ENCODE measurements at places on chromosomes 6 and 20.

DNA sequence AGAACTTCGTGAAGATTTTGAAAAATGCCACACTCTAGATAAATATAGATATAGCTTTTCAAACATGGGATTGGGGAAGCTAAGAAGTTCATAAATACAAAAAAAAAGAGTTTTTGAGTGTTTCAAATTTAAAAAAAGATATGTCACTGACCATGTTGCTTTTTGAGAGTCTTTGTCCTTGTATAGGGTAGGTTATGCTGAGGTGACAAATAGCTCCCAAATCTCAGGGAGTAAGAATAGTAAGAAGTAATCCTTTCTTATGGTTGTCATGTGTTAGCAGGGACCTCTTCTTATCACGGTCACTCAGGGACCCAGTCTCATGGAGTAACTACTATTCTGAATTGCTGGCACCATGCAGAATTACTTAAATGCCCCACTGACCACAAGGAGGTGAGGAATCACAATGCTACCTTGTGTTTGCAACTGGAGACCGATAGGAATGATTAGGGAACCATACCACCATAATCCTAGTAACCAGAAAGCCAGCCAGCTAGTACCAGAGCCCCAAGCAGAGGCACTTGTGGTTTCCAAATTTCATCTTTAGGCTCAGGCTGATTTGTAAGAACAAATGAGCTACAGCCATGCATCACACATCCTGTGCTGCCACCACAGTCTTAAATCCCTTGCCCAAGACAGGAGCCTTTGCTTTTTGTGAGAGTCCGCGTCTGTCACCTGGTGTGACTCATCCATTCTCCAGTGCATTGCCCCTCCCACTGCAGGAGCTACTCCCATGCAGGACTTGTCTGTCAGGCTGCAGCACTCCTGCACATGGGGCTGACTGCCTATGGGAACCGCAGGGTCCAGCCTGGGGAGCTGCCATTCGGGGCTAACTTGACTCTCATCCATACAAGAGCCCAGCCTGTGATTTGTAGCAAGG is 42.4 kb upstream of the ADGRF4 start:
- H3K27me3 ChIP-seq = peaks cover 9% of the 10 kb centered on the region
- H3K36me3 ChIP-seq = no peaks in the 10 kb centered on the region
- no peak overlapping the region for H3K4me3 ChIP-seq
- no peak overlapping the region for H3K27ac ChIP-seq

GRCh38 chr6:138229072-138229471 is 10.8 kb upstream of the PBOV1 start:
- no peaks in the 10 kb centered on the region for H3K4me1 ChIP-seq
- DNase-seq = no peak
- H3K27me3 ChIP-seq = peaks cover 7% of the 10 kb centered on the region
- H3K27ac ChIP-seq = no peak overlapping the region
- no peaks in the 10 kb centered on the region for H3K36me3 ChIP-seq

- H3K27ac ChIP-seq = no peak within 1 kb of the TSS
- H3K4me1 ChIP-seq = peaks cover 13% of the 10 kb centered on the region
- H3K4me3 ChIP-seq = no peak within 1 kb of the TSS
- no peak for DNase-seq
- peaks cover 79% of the 10 kb centered on the region for H3K27me3 ChIP-seq
- no peaks in the 10 kb centered on the region for H3K36me3 ChIP-seq
Measured at GRCh38 chr20:63547725-63548480, at the start of gene SRMS. SRMS (minus strand) TSS chr20:63547749; CDS start chr20:63547463, 286 bp downstream.

DNA sequence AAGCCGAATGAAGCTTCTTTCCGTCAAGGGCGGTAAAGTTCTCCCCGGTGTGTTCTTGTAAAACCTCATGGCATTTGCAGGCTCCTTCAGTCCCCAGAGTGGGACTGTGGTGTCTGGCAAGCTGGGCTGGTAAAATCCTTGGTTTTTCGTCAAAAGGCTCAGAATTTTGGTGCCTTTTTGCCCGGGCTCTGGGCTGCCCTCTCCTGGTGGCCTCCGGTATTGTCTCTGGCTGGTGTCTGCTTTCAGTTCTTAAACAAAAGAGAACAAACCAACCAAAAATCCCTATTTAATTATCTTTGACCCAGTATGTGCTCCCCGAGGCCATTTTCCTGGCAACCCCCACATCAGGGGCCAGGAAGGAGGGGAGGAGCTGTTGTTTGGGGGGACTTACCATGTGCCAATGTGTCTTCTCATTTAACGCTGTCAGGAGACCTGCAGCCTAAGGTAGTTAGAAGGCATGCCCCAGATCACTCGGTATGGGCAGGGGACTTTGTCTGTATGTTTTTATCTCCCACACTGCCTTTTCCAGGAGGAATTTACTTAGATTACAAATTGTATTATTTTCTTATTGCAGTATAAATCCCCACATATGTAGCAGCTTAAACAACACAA is 11.1 kb downstream of the CDH4 start:
- H3K4me3 ChIP-seq = no peak overlapping the region
- peak; percentile 57 for DNase-seq
- no peak overlapping the region for H3K27ac ChIP-seq
- H3K4me1 ChIP-seq = no peaks in the 10 kb centered on the region

DNA sequence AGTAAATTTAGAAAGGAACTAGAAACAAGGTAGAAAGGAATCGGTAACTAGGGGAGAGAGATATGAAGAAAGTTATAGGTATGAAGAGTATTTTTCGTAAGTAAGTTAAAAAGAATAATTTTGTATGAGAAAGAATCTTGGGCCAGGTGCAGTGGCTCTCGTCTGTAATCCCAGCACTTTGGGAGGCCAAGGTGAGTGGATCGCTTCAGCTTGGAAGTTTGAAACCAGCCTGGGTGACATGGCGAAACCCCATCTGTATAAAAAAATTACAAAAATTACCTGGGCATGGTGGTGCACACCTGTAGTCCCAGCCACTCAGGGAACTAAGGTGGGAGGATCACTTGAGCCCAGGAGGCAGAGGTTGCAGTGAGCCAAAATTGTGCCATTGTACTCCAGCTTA is 42.0 kb downstream of the TCP11 start:
- H3K27ac ChIP-seq = no peak overlapping the region
- DNase-seq = no peak
- H3K36me3 ChIP-seq = no peaks in the 10 kb centered on the region
- H3K4me1 ChIP-seq = no peaks in the 10 kb centered on the region

DNA sequence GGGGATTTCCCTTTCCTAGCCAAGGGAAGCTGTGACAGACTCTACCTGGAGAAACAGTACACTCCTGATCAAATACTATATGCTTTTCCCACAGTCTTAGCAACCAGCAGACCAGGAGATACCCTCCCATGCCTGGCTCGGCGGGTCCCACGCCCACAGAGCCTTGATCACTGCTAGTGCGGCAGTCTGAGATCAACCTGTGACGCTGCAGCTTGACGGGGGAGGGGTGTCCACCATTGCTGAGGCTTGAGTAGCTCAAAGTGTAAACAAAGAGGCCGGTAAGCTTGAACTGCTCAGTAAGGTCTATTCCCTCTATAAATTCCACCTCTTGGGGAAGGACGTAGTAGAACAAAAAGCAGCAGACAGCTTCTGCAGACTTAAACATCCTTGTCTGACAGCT is 63.2 kb downstream of the WASF1 start:
- no peak overlapping the region for H3K27ac ChIP-seq
- no peak for DNase-seq
- no peaks in the 10 kb centered on the region for H3K4me1 ChIP-seq
- H3K27me3 ChIP-seq = peaks cover 5% of the 10 kb centered on the region
- H3K36me3 ChIP-seq = no peaks in the 10 kb centered on the region

DNA sequence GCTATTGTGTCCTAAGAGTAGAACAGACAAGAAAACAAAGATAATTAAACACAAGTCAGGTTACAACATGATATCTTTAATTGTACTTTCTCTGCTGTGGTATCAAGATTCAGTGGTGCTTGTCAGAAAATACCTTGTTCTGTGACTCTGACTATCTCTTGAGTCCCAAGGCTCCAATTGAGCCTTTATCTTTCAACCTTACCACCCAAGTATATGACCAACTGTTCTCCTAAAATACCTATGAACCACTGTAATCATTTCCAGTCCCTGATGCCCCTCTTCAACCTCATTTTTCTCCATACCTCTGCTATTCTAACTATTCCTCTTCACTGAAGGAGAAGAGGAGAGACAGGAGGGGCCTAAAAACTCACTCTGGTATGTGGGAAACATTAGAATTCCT is 66.9 kb upstream of the TPD52L1 start:
- H3K27ac ChIP-seq = no peak overlapping the region
- DNase-seq = no peak
- H3K4me3 ChIP-seq = no peak overlapping the region
- no peaks in the 10 kb centered on the region for H3K27me3 ChIP-seq
- H3K36me3 ChIP-seq = no peaks in the 10 kb centered on the region

DNA sequence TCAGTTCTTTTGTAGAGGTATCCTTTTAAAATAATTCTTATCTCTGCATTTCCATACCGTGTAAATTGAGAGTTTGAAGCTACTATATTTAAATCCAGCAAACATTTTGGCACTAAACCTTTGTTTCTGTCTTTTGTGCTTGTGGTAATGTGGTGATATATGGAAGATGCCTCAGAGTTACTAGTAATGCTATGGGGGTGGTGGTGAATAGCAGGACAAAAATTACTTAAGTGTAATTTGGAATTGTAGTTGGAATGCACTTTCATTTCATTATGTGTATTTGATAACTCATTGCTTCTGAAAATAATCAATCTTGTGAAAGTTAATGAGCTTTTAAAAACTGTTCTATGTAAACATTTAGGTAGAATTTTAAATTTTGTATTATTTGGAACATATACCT is 404.5 kb downstream of the PHF3 start:
- no peak overlapping the region for H3K4me3 ChIP-seq
- no peaks in the 10 kb centered on the region for H3K27me3 ChIP-seq
- no peak overlapping the region for H3K27ac ChIP-seq
- H3K4me1 ChIP-seq = no peaks in the 10 kb centered on the region

DNA sequence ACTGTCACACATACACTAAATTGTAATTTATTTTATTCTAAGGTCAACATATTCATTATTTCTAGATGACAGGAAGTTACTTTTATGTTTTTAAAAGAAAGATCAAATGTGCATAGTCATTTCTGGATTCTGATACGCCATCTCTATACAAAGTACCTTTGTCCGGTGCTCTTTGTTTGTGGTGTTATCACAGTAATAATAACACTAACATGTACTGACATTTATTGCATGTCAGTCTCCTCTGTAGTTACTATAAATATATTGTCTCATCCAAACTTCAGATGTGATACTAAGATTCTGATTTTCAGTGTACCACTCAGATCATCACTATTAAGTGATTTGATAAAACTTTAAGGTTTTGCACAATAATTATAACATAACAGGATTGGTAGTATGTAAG is 90.3 kb upstream of the TPD52L1 start:
- H3K27ac ChIP-seq = no peak overlapping the region
- no peak overlapping the region for H3K4me3 ChIP-seq
- no peak for DNase-seq
- H3K4me1 ChIP-seq = no peaks in the 10 kb centered on the region

DNA sequence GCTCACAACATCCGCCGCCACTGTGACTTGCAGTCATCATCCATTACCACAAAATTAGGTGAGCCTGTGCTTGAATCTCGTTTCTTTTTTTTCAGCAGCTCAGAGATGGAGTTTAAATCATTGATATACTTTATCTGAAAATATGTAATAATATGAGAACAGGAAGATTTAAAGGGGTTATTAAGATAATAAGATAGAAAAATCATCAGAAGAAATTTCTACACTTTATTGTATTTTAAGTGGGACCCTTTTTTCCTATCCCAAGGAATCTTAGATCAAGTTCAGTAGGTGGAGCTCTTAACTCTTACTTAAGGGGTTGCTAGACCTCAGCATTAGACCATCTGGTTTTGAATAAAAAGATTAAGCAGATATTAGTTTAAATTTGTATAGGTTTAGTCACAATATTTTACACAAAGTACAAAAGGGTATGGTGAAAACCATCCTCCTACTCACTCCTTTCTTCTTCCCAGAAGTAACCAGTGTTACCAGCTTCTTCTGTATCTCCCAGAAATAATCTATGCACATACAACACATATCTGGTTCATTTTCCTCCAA is 9.4 kb upstream of the NCOA7 start:
- no peak overlapping the region for H3K4me3 ChIP-seq
- DNase-seq = peak; percentile 69
- peaks cover 18% of the 10 kb centered on the region for H3K4me1 ChIP-seq

DNA sequence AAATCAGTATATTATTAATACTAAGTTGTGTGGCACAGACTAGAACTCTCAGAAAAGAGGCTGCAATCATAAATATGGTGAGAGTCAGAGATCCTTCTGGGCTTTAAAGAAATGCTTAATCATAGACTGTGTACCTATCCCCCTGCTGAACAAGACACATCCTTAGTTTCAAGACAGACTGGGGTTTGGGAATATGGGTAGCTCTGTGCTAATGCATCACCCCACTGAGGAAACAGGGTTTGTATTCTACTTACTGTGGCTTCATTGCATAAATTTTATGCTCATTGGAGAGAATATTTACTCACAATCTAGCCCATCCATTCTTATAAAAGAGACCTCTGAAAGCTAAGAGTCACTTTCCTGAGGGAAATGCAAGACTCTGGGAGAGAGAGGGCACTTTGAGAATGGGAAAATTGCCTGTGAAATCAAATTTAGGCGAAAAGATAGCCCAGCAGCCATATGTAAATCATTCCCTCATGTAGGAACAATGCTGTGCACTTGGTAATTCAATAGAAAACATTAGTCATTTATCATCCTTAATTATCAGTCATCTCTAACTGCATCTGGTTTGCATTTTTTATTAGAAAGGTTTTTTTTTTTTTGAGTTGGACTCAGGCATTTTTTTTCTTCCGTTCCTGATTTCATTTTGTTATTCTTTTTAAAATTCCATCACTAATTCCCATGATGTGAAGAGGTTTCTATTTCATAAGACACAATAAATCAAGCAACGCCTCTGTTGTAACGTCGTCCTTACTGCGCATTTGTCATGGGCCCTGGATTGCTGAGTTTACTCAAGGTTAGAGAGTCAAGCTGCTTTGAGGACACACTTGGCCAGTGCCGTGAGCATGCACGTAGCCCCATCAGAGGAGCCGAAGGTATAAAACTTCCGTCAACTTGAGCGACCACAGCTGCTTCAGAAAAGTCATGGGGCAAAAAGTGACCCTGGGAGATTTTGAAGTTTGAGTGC is 91.8 kb downstream of the TRMT11 start:
- H3K4me1 ChIP-seq = no peaks in the 10 kb centered on the region
- no peak overlapping the region for H3K4me3 ChIP-seq
- DNase-seq = no peak
- H3K27me3 ChIP-seq = no peaks in the 10 kb centered on the region

GRCh38 chr20:63704749-63705117 is 3.0 kb downstream of the ARFRP1 start:
- peaks cover 32% of the 10 kb centered on the region for H3K36me3 ChIP-seq
- H3K27me3 ChIP-seq = no peaks in the 10 kb centered on the region
- no peak overlapping the region for H3K27ac ChIP-seq
- H3K4me3 ChIP-seq = no peak overlapping the region

DNA sequence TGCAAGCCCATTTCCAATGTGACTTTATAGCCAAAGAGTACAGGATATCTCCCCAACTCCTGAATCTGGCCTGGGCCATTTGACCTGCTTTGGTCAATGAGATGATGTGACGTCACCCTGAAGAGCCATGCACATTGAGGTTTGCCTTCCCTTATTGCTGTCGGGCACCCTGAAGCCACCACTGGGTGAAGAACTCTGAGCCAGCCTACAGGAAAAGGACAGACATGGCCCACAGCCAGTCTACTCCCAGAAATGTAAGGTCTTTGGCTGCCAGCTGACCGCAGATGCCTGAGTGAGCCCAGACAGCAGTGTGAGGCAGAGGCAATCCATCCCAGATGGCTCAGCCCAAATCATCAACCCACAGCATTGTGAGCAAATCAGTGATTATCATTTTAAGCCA is 3.7 kb upstream of the SYNDIG1 start:
- no peak for DNase-seq
- no peak overlapping the region for H3K4me3 ChIP-seq
- H3K36me3 ChIP-seq = no peaks in the 10 kb centered on the region
- peaks cover 77% of the 10 kb centered on the region for H3K27me3 ChIP-seq
- H3K4me1 ChIP-seq = peaks cover 4% of the 10 kb centered on the region
